ENCODE measurements at places on chromosomes 5 and 9.

DNA sequence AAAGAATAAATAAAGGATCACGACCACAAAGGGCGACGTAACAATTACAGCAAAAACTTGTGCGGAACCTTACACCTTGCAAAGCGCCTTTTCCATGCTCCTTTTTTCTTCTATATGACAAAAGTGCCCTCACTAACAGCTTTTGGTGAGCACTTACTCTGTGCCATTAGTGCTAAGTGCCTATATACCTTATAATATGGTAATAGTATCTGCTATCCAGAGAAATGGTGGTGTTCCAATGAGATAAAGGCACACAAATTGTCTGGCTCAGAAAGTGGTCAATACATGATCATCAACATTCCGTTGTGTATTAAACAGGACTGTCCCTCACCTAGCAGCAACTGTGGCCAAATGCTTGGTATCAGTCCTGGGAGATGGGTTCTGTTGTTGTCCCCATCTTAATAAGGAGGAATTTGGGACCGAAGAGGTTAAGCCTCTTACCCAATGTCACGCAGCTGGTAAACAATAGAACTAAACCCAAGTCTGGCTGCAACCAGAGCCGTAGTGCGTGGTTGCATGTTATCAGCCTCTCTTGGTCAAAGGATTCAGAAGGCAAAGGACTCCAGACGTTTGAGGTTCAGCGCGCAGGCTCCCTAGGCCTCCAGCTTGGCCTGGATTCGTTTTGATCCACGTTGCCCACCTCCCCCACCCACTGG is 564 bp upstream of the TOR2A start:
- DNase-seq: no peak

- no peak for DNase-seq
Measured at GRCh38 chr5:123359454-123360200, 63.6 kb downstream of the CEP120 start.

- no peak for DNase-seq
Measured at GRCh38 chr9:19163631-19164030, 36.3 kb upstream of the PLIN2 start.

- DNase-seq: no peak
Measured at GRCh38 chr9:94895668-94896067, 169.2 kb downstream of the AOPEP start.

DNA sequence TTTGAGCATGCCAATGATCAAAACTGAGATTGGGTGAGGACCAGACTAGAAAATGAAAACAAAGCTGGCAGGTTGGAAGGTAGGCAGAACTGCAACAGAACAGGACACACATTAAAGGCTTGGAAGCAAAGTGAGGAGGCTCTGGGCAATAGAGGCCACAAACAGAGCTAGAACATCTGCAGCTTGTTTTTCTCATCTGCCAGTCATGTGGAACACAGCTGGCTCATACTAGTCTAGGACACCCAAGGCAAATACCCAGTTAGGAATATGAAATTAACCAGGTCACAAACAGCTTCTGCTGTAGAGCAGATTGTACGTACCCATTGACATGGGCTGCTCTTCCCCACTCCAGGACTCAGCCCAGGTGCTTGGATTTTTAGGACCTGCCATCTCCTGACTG is 61.7 kb downstream of the SPEF2 start:
- DNase-seq: no peak

GRCh38 chr5:16903480-16904300 is 32.4 kb downstream of the MYO10 start:
- DNase-seq: no peak

- no peak for DNase-seq
Measured at GRCh38 chr9:120891245-120891883, 14.4 kb upstream of the PHF19 start.
